ENCODE measurements at places on chromosomes 12 and 14.

- no peak for DNase-seq
Observed at GRCh38 chr12:19244312-19244711, 114.8 kb downstream of the PLEKHA5 start.

DNA sequence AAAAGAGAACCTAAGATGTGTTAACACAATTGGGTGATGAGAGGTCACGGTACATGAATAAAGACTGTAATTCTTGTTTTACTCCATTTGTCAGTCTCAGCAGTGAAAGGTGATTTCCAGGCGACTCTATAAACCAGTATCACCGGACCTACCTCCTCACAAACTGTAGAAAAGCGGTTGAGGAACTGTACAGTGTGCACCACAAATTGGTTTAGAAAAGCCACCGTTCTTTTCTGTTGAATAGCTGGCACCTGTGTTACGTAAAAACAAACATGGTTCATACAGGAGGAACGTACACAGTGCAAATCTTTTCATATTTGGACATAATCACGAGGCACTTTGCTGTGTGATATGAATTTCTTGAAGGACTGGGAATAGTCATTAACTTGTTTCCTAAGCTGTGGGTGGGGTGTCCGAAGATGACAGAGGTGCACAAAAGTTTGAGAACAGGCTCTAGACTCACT, 663 bp downstream of the WASHC3 start:
- DNase-seq = no peak

GRCh38 chr12:27864521-27864920, 84.5 kb upstream of the MANSC4 start:
- DNase-seq = no peak

DNA sequence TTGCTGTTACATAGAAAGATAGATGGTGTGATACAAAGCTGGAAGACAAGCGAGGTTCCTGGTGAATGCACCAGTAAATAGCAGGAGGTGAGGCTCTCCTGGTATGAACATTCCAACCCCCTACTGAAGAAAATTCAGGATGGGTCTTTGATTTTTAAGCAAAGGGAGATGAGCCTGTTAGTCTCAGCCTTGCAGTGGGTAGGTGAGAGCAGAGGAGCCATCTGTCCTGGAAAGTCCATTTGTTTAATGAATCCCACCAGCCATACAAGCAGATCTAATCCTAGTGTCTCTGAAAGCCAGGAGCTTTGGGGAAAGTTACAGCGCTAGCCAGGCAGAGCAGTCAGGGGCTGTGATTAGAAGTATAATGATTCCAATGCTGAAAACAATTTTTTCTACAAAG, 234.8 kb upstream of the FOXN3 start:
- no peak for DNase-seq

- DNase-seq = no peak
Observed at GRCh38 chr12:24222968-24223367, 273.5 kb upstream of the SOX5 start.

DNA sequence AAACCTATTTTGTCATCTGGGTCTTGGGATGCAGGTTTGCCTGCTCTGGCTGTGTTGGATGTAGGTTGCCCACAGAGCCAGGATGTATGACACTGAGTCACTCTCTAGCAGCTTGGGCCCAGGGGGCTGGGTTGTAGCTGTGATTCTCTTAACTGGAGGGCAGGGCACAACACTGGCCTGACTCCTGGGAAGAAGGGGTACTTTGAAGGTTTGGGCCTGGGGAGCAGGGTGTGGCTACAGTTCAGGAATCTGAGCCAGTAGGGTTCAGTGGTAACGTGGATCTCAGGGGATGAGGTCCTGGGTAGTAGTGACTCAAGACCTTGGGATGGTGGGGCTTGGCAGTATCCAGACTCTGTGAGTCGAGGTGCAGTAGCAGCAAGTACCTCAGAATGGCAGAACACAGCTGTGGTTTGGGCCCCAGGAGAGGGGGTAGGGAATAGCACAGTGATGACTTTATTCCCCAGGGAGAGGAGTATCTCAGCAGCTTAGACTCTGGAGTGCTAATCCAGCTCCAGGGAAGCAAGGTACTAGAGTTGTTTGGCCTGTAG, 25.7 kb downstream of the TBC1D15 start:
- DNase-seq = no peak

DNA sequence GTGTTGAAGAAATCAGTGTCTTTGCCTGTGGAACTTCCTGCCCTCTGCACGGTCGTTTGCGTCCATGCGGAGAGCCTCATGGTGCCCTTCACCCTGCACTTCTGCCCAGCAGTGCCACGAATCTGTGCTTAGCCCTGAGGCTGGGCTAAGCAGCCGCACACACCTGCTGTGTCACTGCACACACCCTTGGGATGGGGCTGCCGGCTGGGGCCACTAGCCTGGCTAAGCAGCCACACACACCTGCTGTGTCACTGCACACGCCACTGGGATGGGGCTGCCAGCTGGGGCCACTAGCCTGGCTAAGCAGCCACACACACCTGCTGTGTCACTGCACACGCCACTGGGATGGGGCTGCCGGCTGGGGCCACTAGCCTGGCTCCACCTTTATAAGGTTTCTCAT, 188.5 kb downstream of the KIF26A start:
- no peak for DNase-seq

DNA sequence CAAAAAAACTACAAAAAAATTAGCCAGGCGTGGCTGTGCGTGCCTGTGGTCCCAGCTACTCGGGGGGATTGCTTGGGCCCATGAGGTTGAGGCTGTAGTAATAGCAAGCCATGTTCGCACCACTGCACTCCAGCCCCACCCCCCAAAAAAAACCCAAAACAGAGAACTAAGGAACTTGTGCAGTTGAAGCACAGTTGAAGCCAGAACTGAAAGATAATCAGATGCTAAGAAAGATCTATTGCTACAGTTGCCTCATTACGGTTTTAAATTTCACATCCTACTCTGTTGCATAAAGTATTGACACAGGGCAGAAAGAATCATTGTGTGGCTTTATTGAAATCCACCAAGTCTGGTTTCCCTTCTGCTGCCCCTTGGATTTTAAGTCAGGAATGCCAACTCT, 3.8 kb downstream of the CS start:
- DNase-seq = no peak

DNA sequence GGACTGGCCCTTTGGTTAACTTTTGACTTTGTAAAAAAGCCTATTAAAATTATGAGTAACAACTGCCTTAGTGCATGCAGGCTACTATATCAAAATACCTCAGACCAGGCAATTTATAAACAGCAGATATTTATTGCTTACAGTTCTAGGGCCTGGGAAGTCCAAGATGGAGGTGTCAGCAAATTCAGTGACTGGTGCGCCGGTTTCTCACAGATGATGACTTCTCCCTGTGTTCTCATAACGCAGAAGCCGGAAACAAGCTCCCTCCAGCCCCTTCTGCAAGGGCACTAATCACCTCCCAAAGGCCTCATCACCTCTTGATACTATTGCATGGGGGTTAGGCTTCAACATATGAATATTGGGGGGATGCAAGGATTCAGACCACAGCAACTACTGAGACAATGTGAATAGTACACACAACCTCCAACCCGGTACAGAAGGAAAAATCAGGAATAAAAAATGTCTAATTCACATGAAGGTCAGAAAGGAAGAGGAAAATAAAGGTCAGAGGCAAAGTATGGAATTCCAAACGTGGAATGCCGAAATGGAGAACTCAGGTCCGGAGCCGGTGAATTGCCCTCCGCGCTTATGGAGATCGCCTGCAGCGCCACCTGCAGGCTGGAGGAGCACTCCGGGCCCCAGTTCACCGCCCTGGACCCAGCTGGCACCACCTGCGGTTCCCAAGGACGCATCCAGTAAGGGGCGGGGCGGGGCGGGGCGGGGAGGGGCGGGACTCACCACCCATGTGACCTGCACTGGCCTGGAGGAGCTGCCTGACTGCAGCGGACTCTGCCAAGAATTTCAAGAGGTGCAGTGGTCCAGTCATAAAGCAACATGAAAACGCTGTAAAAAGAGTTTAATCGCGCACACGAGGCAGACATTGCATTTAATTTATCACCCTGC, 203.4 kb downstream of the KIF26A start:
- no peak for DNase-seq

GRCh38 chr14:90531497-90531896, 134.7 kb downstream of the CALM1 start:
- no peak for DNase-seq

DNA sequence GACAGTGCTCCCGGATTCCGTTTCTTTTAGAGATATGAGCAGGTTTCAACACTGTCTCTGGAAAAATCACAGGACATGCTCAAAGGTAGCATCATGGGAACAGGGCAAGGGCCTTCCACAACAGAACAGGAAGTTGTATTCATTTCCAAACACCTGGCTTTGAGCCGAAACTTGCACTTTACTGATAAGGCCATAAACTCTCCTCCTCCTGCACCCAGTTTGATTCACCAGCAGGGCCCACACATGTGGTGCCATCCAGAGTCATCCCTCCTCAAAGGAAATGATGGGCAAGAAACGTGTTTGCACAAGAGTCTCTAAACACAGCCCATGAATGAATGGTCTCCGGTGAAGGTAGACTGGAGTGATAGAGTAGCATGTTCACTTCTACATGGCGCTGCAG, 268.4 kb upstream of the FKBP4 start:
- DNase-seq = no peak

DNA sequence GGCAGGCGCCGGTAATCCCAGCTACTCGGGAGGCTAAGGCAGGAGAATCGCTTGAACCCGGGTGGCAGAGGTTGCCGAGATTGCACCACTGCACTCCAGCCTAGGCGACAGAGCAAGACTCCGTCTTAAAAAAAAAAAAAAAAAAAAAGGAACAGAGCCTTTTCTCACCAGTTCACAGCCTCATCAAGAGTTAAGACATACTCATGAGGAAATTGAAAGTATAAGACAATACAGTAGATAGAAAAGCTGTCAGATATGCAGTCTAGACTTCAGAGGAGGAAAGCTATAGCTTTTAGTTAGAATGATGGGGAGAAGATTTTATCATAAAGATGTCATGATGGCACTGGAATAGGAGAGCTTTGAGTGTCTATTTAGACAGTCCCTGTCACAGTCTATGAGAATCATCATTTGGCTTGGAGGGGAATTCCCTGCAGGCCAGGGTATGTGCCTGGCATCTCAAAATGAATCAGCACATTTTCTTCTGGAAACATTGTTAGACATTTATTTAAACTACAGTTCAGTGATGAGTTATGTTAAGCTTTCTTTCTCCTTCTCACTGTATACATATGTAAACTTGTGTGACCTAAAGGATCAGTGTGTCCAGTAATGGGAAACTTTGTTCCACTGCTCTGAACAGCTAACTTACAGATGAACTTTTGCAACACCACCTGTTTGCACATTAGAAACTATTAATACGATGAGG, 2.9 kb upstream of the RAB35 start:
- DNase-seq = no peak

- DNase-seq = no peak
Observed at GRCh38 chr12:122062832-122063693, 15.5 kb upstream of the MLXIP start.

GRCh38 chr12:77742631-77743030, 88.1 kb upstream of the NAV3 start:
- DNase-seq = no peak

DNA sequence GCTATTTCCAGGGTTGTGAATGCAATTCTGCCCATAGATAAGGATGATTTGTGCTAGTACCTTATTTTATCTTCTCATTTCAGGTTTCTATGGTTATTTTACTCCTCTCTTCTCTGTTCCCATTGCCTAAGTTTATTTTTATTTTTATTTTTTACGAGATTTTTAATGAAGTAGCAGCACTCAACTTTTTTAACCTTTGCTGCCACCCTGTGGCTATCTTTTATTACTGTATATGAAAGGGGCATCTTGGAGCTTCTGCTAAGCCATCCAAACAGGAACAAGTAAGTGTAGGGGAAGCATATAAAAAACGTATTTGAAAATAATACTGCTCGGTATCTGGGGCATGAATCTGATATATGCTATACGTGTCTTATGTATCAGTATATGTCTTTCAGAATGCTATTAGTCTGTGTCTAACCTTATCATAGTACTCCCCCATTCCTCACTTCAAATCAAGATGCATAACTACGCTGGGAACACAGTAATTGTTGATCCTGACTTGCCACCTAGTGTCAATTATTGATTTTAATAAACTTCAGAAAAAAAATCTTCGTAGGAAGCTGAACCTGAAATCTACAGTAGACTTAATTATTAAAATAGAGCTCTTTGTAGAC, 60.3 kb downstream of the KLRG1 start:
- no peak for DNase-seq

DNA sequence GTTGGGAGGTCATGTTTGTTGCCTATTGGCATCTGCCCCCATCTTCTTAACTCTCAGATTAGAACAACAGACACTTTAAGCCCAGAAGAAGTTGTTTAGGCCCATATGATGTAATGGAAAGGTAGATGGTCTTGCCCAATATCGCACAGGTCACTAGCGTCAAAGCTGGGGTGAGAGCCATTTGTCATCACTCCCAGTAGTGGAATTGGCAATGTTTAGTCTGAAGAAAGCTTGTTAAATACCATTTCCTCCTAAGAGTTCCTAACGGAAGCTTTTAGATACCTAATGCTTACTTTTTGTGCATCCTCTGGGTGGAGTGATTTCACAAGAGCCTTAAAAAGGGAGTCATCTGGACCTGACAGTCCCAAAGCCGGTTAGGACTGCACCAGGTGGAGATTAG, 125.4 kb downstream of the DACT1 start:
- DNase-seq = no peak

GRCh38 chr12:40622246-40622838, 69.9 kb upstream of the CNTN1 start:
- no peak for DNase-seq

GRCh38 chr12:23948291-23948690, 1.2 kb downstream of the SOX5 start:
- DNase-seq = no peak

GRCh38 chr12:127893895-127894609, 372.9 kb upstream of the TMEM132C start:
- no peak for DNase-seq

DNA sequence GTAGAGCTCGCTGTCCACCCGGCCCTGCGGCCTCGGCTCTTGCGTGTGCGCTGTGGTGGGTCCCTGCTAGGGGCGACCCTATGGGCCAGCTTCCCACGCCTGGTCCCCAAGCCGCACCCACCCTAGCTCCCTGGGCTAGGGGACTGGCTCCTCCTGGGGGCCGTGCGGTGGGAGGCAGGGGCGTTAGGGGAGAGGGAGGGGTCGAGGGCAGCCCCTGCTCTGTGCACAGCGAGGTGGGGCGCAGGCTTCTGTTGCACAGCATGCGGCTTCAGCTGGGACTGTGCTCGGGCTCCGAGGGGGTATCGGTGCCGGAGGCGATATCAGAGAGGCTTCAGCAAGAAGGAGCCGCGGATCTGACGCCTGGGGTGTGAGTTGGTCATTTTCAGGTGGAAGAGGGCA, 86.1 kb downstream of the ALG10 start:
- DNase-seq = no peak

All from activated naive CD4-positive, alpha-beta T cell (primary cell).